Omental fat pad (tissue), 4 donors: ENCODE measurements at places on chromosomes 3 and 15.

- no peak for DNase-seq
Measured at GRCh38 chr3:107307205-107307604, 70.0 kb upstream of the CCDC54 start.

- DNase-seq: no peak
Measured at GRCh38 chr15:39310633-39311032, 270.2 kb upstream of the THBS1 start.

GRCh38 chr3:183539811-183540210 lies 15.7 kb downstream of the KLHL6 start:
- no peak for DNase-seq

DNA sequence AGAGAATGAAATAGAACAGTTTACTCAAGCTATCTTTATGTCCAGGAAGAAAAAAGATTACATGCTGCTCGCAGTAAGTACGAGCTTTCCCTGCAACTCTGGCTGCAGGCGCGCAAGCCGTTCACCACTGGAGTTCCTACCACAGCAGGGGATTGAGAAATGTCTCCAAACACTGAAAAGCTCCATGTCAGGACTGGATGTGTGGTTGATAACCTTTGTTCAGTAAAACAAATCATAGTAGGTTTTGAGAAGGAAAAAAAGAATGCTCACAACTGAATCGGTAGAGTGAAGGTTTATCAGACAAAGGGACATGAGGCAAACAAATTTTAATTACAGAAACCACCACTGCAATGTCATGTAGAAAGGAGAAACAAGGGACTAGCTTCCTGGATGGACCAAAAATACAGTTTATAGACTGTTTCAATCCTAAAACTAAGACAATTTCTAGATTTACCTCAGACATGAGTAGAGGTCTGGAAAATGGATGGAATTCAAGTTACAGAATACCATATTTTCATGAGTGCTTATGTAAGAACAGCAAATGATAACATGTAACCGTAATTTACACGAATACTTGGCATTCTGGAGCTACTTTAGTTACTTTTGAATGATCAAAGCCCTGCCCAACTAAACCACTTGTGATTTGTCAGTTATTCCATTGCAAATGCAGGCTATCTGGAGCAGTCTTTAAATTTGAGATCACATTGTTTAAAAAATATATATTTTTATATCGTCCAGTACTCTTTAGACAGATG lies 471.1 kb downstream of the SHQ1 start:
- no peak for DNase-seq

DNA sequence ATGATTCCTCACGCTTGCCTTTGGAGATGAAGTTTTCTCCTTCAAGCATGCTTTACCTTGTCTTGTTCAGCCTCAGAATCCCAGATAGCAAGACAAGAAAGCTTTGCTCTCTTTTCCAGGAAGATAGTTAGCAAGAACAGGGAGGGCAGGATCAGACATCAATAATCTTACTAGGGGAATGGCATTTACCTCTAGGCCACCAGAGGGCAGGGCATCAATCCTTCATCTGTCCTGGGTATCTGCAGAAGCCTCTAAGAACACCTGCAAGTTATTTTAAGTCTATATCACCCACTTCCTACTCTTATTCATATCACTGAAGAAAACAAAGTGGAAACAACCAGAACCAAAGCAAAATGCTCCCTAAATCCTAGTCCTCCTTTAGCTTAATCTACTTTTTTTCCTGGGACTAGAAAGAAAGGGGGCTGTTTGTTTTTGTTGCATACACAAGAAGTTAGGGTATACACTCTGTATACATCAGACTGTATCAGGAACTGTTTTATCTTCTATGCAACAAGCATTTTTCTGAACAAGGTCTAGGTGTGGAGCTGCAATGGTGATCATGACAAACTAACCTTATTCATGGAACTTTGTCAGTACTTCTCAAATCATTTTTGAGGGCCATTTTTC lies 862.5 kb downstream of the CADM2 start:
- DNase-seq: no peak

- no peak for DNase-seq
Measured at GRCh38 chr3:126684218-126684751, 19.8 kb upstream of the CHCHD6 start.

GRCh38 chr3:106512846-106513245 lies 644.0 kb upstream of the CBLB start:
- DNase-seq: no peak

DNA sequence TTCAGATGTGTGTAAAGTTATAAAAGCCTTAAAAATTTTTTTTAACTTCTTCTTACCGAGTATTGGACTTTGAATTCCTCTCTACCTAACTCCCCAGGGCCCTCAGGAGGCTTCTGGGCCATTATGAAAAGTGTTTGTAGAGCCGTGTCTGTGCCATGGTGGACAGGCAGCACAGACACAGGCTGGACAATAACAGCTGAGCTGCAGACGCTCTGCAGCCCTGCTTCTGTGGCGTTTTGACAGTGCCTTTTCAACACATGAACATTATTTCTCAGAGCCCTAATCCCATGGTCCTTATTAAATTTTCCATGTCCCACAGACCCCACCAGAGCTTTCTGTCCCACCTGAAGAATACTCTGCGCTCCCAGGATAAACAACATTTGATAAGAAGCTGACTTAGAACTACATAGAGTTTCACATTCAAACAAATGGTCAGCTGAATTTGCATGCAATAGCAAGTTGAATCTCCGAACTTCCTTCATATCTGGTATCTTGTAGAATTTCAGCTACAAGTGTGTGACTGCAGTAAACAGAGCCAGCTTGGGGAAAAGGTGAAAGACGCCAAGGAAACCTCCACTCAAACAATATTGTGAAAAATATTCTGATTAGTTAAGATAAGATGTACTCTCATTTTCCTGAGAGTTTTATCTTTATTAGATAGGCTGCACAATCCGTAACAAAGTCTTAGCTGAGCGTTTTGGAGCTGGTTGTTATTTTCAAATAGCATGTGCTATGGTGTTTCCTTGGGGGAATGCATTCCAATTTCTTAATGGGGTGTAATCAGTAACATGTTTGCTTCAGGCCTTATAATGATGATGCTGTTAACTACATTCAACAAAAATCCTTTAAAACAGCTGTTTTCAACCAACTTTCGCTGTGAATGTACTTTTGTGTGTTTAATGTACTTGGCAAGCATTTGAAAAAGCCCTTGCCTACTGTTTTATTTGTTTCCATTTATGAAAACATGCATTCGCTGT lies 378.2 kb downstream of the MECOM start:
- DNase-seq: no peak

DNA sequence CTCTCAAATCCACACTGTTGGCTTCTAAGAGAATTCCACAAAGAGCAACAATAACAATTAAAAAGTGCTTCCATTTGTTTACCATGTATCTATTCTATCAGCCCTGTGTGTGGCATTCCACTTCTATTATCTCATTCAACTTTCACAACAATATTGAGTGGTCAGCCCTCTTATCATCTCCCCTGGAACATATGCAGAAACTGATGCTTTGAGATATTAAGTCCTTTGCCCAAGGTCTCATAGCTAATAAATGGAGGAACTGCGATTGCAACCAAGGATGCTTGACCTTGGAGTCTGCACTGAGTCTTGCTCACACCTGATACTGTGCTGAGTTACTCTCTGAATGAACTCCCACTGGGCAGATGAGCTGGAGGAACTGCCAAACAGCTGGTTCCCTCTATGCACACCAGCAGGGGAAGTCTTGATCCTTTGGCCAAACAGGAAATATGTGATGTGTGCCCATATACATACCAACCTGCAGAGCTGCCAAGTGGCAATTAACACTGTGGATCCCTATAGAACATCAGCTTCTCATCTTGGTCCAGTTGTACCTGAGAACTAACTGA lies 144.7 kb upstream of the WNT5A start:
- DNase-seq: no peak

DNA sequence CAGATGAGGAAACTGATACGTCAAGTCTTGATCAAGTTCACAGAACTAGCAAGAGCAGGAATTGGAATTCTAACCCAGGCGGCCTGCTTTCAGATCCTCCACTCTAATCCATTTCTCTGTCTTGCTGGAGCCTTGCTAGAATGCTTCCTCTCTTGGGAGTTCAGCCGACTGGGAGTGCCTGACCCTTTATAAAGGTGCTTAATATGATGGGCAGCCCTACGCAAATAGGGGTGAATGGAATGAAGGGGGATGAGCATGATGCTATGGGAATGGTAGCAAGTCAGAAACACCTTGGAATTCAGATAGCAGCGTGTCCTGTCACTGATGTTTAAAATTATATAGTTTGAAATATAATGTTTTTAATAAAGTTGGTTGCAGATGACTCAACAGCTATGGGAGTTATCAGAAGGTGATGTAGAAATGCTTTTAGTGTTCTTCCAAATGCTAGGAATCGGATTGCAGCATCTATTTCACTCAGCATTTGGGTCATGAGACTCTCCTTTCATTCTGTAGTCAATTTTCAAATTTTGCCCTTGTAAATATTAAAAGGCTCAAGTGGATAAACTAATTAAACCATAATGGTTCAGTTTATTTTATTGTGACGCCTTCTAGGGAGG lies 150.7 kb downstream of the FNDC3B start:
- DNase-seq: no peak

DNA sequence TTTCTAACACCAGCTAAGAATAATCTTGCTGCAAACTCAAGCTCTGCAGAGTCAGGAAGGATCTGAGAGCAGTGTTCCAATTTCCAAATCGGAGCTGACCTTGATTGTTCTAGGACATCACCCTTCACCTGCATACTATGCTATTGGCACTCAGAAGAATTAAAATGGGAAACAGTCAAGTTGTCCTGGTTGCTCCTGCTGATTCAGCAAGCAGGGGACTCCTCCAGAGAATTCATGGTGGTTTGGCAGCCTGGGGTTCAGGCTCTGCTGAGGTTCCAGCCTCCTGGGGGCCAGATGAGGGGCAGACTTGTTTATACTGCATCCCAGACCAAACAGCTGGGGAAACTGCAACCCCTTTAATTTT lies 213.7 kb upstream of the ADAMTS9 start:
- DNase-seq: no peak

DNA sequence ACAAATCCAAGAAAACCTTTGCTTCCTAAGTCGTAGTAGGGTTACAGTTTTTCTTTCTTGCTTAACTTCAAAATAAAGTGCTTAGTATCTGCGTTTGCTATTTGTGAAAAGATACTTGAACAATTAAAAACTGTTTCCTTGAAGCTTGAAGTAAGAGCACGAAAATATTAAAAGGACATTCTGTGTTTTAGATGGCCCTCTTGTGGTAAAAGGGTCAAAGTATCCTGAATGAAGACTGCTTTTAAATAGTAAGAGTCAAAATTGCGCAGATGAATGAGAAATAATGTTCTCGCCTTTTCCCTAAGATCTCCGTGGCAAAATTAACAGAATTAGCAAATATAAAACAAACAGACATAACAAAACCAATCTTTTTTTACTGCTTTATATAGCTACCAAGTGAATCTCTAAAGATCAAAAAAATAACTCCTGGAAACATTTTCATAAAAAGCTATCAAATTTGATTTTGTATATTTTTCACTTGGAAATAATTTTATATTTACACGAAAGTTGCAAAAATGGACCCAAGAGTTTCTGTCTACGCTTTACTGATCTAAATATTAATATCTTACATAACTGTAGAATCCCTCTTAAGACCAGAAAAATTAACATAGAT lies 175.4 kb downstream of the MBNL1 start:
- no peak for DNase-seq

DNA sequence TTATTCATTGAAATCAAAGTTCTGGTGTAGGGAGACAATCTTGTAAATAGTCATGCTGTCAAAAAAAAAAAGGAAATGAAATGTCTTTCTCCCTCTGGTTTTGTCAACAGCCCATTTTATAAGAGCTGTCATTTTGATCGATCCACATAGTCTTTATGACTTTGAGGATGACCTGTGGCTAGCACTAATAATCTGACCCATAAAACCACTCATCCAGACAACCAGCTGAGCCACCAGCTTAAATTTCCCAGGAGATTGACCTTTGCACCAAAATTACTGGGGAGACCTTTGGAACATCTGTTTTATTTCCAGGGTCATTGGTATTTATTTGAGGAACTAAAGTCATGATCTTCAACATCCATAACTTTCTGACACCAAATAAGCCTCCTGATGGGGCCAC lies 98.5 kb upstream of the MME start:
- no peak for DNase-seq

- DNase-seq: no peak
Measured at GRCh38 chr15:55796321-55796965, 53.5 kb upstream of the PRTG start.

DNA sequence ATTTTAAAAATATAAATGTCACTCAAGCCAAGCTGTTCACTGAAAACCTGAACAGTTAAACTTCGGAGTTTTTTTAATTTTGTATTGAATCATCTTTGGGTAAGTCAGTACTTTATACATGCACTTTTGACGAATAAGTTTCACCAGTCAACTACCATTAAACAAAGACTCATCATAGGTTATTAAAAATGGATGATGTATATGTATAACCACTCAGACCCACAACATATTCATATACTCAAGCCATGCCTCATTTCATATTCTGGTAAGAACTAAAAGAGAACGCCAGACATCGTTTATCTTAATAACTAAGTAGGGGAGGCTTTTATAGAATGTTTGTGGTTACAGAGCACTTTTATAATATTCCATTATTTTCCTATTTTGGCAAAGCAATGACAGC lies 18.3 kb downstream of the MSL2 start:
- no peak for DNase-seq

DNA sequence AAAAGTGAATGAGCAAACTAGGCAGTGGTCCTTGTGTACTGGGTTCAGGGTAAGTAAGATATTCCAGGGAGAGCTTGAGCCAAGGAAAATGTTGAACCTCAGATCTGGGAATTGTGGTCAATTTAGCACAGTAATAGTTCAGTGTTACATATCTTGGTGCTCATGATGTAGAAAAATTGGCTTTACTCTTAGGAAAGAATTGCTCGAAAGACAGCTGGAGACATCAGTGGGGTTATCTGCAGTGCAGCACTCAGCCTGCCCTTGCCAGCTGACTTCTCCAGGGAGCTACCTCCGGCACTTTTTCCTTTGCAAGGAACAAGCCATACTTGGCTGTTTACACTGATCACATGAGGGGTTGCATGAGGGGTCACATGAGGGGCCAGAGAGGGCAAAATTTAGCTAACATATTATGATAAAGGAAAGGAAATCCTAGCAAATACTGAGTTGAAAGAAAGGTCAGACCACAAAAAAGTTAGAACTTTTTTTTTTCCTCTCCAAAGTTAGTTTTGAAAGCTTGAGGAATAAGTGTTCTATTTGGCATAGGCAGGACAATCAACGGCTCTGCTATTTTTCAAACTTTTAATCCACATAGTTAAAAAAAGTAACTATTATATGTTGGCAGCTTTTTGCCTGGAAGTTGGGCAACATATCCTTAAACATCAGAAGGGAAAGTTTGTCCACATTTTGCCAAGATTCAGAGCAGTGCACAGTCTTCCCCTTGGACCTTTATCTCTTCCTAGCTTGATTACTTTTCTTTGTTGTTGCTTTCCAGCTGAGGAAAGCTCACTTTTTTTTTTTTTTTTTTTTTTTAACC lies 92.4 kb downstream of the COL6A6 start:
- no peak for DNase-seq
